Stimulated activated CD8-positive, alpha-beta memory T cell treated with anti-CD3 and anti-CD28 coated beads, Interleukin-7, amount 100 ng/mL, for 1 hour (primary cell): ENCODE measurements at places on chromosomes 5 and 9.

DNA sequence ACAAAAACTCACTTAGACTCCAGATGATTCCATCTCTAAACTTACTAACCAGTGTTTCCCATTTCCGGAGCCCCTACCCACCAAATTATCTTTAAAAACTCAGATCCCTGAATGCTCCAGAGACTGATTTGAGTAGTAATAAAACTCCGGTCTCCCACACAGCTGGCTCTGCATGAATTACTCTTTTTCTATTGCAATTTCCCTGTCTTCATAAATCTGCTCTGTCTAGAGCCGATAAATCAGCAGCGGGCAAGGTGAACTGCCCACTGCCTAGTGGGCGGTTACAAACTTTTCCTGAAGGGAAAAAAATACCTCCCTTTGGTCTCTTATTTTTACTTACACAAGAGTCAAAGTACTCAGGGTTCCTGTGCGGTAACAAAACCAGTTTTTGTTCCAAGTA, 624.4 kb upstream of the RORB start:
- DNase-seq: no peak

DNA sequence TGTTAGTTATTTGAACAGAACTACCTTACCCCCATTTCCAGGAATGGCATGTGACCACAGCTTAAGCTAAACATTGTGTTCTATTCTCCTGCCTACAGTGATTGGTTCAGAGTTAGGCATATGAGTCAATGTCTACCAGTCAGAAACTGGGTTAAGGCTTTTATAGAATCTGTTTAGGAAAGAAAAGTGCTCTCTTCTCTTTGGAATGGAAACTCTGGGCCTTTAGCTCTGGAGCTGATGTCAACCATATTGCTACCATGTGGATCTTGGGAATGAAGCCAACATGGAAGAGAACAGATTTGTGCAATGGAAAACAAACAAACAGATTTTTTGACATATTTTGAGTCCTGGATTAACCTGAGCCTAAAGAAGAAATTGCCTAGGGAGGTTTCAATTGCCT, 488.9 kb upstream of the TNC start:
- DNase-seq: no peak

GRCh38 chr5:103041071-103041676, 78.8 kb downstream of the GIN1 start:
- DNase-seq: no peak

DNA sequence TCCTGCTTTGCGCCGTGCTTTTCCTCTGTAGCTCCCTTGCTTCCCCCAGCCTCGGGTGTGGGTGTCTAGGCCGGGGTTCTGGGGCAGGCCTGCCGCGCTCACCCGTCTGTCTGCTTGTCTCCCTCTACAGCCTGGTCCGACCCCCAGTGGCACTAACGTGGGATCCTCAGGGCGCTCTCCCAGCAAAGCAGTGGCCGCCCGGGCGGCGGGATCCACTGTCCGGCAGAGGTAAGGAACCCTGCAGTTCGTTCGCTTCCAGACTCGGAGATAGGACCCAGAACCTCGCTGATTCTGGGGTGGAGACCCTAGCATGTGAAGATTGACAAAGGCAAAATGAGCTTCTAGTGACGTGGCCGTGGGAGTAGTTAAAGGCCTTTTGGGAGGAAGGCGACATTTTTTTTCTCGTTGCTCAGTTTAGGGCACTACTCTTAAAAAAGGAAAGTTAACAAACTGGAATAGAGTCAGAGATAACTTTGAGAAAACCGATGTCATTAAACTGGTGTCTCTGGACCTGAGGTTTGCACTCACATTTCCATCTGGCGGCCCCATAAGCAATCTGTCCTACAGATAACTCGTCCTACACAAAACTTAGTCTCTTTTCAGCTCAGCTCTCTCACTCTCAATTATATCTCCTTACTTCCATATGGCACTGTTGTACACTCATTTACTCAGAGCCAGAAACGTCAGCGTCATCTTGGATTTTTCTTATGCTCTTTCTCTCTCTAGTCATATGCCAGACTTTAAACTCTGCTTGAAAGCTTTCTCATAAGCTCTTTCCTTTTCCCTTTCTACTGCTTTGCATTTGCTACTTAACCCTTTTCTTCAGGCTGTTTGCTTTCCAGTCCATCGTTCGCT, 561 bp downstream of the SEC61B start:
- DNase-seq: no peak

DNA sequence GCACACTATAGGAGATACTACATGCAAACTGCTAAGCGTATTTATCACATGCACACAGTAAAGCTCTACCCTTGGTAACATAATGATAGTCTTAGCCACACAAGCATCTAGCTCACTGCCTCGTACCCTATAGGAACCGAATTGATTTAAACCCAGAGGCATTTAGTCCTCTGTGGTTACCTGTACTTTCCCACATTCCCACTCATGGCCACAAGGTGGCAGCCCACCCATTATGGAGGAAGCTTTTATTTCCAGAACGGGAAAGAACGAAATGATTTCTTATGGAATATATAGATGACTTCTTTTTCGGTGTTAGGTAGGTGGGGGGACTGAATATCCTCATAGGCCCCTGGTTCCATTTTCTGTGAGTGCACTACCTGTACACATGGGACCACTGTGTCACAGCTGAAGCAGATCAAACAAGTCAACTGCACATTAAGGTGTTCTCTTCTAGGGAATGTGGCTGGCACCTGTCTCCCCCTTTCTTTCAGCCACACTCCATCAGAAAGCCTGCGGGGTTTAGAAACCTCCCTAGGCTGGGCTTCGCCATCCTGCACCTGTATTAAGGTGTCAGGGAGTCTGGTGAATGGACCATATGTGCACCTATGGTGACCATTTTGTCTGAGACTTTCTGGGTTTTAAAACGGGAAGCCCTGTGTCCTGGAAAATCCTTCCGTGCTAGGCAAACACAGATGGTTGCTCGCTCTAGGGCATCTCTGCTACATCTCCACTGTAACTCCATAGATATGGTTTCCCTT, 313.2 kb downstream of the SLIT3 start:
- DNase-seq: no peak

DNA sequence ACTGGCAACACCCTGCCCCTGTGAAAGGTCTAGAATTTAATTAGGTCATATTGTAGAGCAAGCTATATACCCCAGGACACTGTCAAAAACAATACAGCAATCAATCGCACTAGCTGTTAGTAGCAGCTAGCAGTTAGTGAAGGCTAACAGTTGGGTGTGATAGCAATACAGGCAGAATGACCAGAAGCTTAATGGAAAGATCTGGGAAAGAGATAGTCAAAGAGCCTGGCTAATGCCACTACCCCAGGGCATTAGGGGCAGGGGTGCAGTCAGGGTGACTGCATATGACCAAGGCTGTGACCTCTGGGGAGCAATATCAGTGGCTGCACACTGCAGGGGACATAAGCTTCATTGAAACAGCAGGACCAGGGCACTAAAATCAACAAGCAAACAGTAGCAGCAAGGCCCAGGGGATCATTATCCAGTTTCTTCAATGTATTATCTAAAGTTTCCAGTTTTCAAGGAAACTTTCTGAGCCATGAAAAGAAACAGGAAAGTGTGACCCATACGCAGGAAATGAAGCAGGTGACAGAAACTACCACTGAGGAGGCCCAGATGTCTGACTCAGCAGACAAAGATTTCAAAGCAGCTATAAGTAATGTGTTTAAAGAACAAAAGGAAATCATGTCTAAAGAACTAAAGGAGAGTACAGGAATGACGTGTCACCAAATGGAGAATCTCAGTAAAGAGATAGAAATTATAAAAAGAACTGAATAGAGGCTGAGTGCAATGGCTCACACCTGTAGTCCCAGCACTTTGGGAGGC, 82.4 kb downstream of the ZNF354C start:
- DNase-seq: no peak
